ENCODE measurements at places on chromosomes 1 and 21. TPM values are rescaled to one million over a fixed set of nuclear protein-coding genes. Genes with fewer than 3 reads are reported as not detected.

- no peak overlapping the region for H3K4me3 ChIP-seq
- no peaks in the 10 kb centered on the region for H3K4me1 ChIP-seq
- H3K27ac ChIP-seq: no peak overlapping the region
- no peaks in the 10 kb centered on the region for H3K27me3 ChIP-seq
- no peak for DNase-seq
Observed at GRCh38 chr21:27734146-27734545, 767.3 kb upstream of the ADAMTS5 start.

Gene TFF3
- total RNA-seq: 2.9 TPM

Gene OR2G3
- total RNA-seq: not detected

- H3K27me3 ChIP-seq: no peaks in the 10 kb centered on the region
- DNase-seq: no peak
- no peak overlapping the region for H3K4me3 ChIP-seq
Observed at GRCh38 chr1:88562991-88563390, 121.1 kb upstream of the PKN2 start.

GRCh38 chr21:34186109-34186719 is 112.8 kb downstream of the MRPS6 start:
- H3K4me1 ChIP-seq: peaks cover 30% of the 10 kb centered on the region
- no peak for DNase-seq
- H3K36me3 ChIP-seq: peaks cover 11% of the 10 kb centered on the region
- H3K27me3 ChIP-seq: no peaks in the 10 kb centered on the region

DNA sequence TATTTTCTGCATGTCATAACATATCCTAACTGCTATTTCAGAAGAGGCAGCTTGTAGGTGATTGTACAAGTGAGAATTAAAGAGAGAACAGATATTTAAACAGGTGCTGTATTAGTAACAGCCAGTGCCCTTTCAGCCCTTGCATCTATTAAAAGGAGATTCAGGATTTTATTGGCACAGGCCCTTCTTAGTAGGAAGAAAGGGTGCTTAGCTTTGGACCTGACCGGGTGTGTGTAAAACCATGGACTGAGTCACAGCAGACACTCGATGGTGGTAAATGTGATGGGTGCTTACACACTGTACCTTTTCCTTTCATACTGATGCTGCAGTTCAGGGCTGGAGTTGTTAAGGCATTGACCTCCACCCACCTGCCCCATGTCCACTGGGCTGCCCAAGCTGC is 12.7 kb upstream of the CD101 start:
- H3K4me1 ChIP-seq: peaks cover 27% of the 10 kb centered on the region
- H3K36me3 ChIP-seq: peaks cover 45% of the 10 kb centered on the region
- no peaks in the 10 kb centered on the region for H3K27me3 ChIP-seq
- no peak overlapping the region for H3K27ac ChIP-seq
- no peak for DNase-seq
- H3K4me3 ChIP-seq: no peak overlapping the region

- DNase-seq: no peak
- H3K27me3 ChIP-seq: peaks cover 11% of the 10 kb centered on the region
- no peak overlapping the region for H3K27ac ChIP-seq
- peaks cover 36% of the 10 kb centered on the region for H3K4me1 ChIP-seq
- H3K4me3 ChIP-seq: no peak overlapping the region
Observed at GRCh38 chr1:47578721-47579419, 141.0 kb downstream of the FOXD2 start.

Data from WTC11 (cell line).